ENCODE measurements at places on chromosomes 5 and 9.
A peak's percentile ranks its signal among the peaks of the same experiment; 100 is the strongest.

DNA sequence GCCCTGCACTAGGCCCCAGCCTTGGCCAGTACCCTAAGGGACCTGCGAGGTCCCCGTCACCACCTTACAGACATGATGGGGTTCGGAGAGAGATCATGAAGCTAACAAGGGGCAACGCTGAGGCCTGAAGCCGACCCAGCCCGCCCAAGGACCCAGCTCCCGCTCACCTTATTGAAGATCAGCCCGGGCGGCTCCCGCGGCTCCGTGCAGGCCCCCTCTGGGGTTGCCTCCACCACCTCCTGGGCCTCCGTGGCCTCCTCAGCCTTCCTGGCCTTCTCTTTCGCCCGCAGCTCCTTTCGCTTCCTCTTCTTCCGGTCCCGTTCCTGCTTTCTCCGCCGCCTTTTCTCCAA, 3.6 kb downstream of the SURF6 start:
- no peak for DNase-seq

- no peak for DNase-seq
Observed at GRCh38 chr5:169112016-169112415, 188.9 kb downstream of the SLIT3 start.

GRCh38 chr5:110623874-110624273, 102.6 kb downstream of the TMEM232 start:
- no peak for DNase-seq

DNA sequence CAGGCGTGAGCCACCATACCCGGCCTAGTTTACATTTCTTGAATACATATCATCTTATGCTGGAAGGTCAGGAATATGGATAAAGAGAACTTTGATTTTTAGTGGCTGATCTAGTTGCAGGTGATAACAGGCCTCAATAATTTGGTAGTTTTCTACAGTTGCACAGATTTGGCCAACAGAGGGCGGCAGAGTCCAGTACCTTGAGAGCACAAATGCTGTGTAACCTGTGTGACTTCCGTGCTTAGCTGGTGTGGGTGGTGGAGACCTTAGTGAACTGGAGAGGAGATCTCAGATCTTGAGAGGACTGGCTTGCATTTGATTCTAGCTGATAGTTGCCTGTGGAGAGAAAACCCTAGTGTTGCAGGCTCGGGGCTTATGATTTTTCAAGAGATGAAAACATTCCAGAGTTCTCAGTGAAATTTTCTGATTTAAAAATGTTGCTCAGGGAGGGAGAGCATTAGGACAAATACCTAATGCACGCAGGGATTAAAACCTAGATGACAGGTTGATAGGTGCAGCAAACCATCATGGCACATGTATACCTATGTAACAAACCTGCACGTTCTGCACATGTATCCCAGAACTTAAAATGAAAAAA, 17.4 kb upstream of the GPR151 start:
- peak; percentile 77 for DNase-seq

DNA sequence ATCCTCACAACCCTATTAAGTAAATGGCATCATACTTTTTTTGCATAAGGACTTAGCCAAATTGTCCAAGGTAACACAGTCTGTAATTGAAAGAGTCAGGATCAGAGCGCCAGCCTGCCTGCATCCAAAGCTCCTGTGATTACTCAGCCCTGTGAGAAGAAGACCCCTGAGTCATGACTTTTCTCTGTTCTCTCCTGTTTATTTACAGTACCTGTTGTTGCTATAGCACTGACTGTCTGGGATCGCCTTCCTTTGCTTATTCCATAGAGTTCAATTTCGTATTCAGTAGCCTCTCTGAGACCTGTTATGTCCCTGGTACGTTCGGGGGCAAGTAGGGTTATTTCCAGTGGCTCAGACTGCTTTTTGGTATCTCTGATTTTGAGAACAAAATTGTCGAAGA, 71.8 kb downstream of the TNC start:
- DNase-seq = no peak

GRCh38 chr5:161547406-161547737, 847 bp upstream of the GABRB2 start:
- DNase-seq = no peak

GRCh38 chr5:10046676-10047075, 203.0 kb downstream of the ATPSCKMT start:
- no peak for DNase-seq

GRCh38 chr9:34267660-34268059, 61.4 kb downstream of the KIF24 start:
- no peak for DNase-seq

DNA sequence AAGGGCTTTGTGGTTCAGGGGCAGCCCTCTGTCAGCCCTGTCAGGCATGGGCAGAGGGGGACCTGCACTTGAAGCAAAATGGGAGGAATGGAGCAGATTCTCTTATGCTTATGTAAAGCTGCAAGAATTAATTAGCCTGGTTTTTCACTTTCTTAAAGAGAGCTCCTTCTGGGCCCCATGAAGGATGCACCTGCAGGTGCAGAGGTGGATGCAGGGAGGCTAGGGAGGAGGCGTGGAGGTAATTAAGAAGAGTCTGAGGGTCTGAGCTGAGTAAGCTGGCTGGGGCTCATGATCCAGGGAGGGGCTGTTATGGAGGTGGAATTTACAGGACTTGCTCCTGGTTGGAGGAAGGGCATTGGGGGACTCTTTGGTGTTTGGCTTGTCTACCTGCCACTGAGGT, 22.0 kb downstream of the NSG2 start:
- DNase-seq = no peak

DNA sequence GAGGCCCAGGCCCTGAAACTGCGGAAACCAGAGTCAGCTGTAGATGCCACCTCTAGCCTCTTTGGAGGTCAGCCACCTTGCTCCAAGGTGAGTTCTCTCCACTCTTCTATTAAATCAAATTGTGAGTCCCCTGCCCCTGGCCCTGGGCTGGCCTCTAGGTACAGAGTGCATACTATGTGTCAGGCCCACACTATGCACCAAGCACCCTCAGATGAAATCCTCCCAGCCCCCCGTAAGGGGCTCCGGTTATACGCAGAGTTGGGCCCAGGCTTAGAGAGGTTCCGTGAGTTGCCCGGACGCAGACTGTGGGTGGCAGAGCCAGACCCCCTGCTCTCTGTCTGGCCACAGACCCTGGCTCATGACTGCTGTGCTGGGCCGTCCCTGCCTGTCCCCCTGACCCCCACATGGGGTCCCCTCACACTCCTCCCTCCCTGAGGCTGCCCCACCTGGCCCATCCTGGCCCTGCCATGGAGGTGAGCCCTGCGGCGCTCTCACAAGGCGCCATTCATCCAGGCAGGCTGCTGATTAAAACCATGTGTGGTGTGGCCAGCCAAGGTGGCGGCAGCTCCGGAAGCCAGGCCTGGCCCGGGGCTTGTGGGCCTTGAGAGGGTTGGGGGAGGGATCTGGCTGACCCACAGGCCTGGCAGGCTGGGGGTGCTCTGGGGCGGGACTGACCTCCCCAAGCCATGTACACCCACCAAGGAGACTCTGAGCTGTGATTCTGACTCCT, 65.5 kb upstream of the SYNPO start:
- DNase-seq = no peak

- DNase-seq = no peak
Observed at GRCh38 chr9:69604568-69605219, 67.5 kb downstream of the APBA1 start.

GRCh38 chr5:111447099-111447498, 65.2 kb downstream of the STARD4 start:
- no peak for DNase-seq

DNA sequence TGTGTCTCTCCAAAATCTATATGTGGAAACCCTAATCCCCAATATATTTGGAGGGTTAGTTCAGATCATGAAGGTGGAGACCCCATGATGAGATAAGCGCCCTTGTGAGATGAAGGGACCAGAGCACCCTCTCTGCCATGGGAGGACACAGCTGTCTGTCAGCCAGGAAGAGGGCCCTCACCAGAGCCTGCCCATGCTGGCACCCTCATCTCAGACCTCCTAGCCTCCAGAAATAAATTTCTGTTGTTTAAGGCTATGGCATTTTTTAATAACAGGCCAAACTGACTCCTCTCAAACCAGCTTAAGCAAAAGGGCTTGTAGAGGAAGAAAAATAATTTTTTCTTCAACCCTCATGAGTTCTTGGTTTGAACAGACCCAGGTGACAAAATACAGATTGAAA, 79.2 kb upstream of the MAMDC2 start:
- DNase-seq = no peak

- no peak for DNase-seq
Observed at GRCh38 chr9:19938990-19939733, 150.3 kb upstream of the SLC24A2 start.

DNA sequence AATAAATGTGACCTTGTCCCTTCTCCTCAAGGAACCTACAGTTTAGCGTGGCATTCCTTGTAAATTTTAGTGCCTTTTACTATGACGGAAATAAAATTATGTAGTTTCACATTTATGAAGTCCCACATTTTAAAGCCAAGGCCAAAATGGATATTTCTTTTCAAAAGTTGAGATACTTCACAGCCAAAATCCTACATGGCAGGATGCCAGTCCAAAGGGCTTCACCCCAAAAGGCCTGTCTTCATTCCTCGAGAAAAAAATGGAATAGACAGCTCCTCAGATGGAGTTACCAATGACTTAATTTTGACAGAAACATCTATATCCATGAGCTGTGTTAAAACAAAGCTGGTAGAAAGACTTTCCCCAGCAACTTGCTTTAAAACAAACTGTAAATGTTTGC, 211.2 kb downstream of the GLIS3 start:
- no peak for DNase-seq

All from erythroblast (primary cell).